ENCODE measurements at places on chromosomes 16 and 17.

- DNase-seq = peak; percentile 13
Observed at GRCh38 chr16:66487580-66488275, 60.6 kb downstream of the BEAN1 start.

- DNase-seq = no peak
Observed at GRCh38 chr17:28746611-28747050, 2.8 kb downstream of the TRAF4 start.

DNA sequence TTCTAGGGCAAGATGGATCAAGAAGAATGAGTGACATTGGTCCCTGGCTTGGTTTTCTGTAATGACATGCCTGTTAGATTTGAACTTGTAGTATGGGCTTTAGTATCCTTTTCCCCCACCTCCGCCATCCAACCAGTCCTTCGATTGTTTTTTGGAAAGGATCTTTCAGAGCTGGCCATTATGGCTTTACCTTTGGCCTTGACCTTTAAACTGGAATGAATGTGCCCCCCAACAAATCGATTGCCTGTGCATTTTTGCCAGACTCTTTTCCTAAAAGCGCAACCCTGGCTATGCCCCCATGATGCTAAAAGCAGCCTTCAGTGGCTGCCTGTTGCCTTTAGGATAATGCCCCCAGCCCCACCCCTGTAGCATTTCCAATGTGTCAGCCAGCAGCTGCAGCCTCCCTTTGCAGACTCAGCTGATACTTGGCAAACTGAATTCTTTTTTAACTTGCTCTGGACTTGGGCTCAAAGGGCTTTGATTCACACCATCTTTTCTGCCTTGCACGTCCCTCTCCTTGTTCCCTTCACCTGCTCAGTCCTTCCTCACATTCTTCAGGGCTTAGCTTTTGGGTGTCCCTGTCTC lies 4.0 kb downstream of the GPRC5C start:
- no peak for DNase-seq

- DNase-seq = peak; percentile 63
Observed at GRCh38 chr16:471353-472198, 46.1 kb downstream of the RAB11FIP3 start.

DNA sequence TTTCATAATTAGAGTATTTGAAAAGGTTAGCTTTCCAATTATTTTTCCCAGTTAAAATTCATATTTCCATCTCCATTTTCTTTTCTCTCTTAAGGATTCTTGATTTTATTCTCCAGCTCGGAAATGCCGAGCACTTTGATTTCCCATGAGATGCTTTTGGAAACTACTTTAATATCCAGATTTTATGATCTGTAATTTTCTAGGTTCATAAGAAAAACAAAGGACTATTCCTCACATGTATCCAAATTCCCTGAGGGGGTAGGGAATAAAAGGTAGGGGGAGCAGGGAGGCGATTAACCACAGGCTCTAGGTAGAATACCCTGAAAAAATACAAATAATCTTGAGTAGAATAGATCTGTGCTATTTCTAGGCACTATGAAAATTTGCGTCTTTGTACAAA lies 938 bp downstream of the RNF43 start:
- DNase-seq = no peak

GRCh38 chr16:12289175-12290063 lies 312.9 kb downstream of the SNX29 start:
- DNase-seq = no peak

- DNase-seq = no peak
Observed at GRCh38 chr16:67547423-67548264, 14.7 kb upstream of the CTCF start.

GRCh38 chr16:78246559-78246958 lies 147.1 kb downstream of the WWOX start:
- no peak for DNase-seq

DNA sequence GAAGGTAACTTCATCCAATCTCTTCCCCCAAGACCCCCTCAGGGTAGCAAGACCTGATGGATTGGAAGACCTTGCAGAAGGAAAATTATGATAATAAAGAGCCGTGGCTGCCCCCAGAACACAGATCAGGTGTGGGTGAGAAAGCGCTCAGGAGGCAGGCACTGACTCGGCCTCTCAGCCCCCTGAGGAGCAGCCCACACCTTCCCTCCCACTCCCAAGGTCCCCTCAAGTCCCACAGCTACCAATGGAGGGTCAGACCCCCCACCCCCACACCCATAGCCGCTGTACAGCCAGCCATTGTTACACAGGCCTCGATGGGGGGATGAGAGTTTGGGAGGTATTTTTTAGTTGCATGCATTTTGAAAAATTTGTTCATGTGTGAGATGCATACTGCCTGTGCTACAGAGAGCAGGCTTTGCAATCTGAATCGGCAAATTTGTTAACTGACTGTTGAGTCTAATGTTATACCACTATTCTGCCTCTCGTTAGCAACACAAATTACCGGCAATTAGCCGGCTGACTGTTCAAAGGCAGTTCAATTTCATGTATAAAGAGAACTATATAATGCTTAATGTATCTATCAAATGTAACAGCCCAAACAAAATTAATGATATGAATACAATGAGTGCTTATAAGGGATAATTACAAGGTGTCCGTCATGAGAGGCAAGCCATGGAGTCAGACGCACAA lies 211.7 kb downstream of the C16orf78 start:
- DNase-seq = no peak

DNA sequence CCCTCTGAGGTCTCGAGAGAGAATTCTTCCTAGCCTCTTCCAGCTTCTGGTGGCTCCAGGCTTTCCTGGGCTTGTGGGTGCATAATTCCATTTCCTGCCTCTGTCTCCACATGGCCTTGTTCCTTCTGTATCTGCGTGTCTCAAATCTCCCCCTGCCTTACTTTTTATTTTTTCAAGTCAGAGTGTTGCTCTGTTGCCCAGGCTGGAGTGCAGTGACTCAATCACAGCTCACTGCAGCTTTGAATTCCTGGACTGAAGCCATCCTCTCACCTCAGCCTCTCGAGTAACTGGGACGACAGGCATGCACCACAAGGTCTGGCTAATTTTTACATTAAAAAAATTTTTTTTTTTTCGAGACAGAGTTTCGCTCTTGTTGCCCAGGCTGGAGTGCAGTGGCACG lies 120.6 kb downstream of the SHISA9 start:
- peak; percentile 1 for DNase-seq

GRCh38 chr17:74280093-74280513 lies 6.1 kb downstream of the DNAI2 start:
- no peak for DNase-seq

DNA sequence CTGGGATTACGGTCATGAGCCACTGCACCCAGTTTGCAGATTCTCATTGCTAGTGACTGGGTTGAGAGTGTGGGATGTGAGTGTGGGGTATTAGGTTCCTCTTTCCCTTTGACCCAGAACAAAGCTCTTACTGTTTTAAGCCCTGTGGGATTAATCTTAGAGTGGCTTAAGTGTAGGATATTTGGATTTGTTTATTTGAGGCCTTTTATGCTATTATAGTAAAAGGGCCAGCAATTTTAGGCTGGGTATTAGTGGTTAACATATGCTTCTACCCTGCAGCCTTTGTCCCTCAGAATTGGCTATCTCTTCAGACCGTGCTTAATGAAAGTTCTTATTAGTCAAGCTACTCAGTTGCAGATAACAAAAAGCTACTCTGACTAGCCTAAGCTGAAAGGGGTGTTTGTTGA lies 3.2 kb downstream of the SGF29 start:
- no peak for DNase-seq

DNA sequence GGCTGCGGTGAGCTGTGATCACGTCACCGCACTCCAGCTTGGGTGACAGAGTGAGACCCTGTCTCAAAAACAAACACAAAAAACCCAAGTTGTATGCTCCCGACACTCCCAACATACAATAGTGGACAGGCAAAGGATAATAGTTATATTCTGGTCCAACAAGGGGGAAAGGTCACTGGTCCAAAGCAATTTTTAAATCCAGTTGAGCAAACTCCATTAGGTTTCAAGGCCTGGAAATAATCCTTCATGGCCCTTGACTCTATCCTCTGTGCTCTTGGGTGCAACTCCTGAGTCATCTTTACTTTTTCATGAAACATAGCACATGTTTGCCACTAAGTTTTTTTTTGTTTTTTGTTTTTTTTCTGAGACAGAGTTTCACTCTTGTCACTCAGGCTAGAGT lies 50.3 kb upstream of the PHOSPHO1 start:
- DNase-seq = no peak

DNA sequence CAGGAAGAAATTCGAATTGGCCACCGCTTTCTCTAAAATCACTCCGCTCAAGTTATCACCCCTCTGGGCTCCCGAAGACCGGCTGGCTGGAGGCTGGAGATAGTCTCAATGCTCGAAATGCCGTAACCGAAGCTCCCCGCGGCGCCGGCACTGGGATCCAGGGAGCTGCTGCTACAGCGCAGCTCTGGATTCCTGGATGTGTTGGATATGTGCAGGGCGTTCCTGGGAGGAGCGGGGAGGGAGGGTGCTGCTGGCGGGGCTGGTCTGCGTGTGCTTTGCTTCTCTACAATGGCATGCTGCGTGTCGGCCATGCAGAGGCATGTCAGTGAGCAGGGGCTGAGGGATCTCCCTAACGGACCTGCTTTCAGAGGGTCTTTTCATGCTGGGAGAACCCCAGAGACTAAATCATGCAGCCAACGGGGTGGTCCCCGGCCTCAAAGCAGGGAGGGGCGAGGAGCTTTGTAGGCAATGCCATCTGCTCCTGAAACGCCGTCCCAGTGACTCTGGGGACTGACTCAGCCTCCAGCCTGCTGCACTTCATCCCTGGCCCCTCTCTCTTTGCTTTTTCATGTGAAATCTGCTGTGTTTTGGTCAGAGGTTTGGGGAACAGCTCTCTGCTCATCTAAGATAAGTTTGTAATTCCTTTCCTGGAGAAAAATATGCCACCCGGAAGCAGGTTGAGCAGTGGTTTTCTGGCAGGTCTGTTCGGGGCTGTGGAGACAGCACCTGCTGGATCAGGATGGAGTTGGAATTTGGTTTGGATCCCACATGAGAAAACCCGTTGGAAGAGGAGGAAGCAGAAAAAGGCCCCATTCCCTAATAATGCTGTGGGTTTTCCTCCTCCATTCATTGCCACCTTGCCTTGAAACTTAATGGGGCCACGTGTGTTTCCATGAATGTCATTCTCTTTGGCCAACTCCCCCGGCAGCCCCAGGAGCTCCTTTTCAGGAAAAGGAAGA lies 311.4 kb downstream of the SEC14L1 start:
- peak; percentile 79 for DNase-seq

DNA sequence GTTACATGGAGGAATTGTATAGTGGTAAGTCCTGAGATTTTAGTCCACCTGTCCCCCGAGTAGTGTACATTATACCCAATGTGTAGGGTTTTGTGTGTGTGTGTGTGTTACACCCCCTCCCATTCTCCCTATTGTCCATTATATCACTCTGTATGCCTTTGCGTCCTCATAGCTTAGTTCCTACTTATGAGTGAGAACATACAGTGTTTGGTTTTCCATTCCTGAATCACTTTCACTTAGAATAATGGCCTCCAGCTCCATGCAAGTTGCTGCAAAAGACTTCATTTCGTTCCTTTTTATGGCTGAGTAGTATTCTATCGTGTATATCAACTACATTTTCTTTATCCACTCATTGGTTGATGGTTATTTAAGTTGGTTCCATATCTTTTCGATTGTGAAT lies 635 bp upstream of the FA2H start:
- no peak for DNase-seq

DNA sequence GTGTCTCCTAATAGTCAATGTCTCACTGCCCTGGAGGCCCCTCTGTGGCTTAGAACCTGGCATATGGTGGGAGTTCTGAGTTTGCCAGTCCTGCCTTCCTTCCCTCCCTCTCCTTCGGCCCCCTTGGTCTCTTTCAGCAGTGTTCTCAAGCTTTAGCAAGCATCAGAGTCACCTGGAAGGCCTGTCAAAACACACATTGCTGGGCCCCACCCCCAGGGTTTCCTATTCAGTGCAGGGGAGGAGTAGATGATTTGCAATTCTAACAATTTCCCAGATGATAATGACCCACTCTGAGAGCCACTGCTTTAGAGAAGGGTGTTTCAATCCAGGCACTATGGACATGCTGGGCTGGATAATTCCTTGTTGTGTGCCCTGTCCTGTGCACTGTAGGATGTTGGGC lies 26.4 kb upstream of the TMEM220 start:
- DNase-seq = no peak

DNA sequence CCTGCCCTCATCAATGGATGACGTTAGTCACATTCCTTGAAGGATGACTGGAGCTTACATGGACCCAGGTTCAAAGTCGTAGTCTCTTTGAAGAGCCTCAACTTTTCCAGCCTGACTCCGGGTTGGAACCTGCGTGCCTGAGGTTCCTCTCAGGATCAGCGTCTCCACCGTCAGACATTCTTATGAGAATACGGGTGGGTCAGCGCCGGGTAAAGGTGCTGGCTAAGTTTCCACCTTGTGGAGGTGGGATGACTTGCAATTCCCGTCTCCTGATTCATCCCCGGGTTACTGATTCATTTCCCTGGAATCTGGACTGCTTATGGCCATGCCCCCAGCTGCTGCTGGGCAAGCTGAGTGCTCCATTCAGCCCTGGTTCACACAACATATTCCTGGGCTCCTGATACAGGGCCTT lies 38.9 kb upstream of the CMIP start:
- peak; percentile 93 for DNase-seq

DNA sequence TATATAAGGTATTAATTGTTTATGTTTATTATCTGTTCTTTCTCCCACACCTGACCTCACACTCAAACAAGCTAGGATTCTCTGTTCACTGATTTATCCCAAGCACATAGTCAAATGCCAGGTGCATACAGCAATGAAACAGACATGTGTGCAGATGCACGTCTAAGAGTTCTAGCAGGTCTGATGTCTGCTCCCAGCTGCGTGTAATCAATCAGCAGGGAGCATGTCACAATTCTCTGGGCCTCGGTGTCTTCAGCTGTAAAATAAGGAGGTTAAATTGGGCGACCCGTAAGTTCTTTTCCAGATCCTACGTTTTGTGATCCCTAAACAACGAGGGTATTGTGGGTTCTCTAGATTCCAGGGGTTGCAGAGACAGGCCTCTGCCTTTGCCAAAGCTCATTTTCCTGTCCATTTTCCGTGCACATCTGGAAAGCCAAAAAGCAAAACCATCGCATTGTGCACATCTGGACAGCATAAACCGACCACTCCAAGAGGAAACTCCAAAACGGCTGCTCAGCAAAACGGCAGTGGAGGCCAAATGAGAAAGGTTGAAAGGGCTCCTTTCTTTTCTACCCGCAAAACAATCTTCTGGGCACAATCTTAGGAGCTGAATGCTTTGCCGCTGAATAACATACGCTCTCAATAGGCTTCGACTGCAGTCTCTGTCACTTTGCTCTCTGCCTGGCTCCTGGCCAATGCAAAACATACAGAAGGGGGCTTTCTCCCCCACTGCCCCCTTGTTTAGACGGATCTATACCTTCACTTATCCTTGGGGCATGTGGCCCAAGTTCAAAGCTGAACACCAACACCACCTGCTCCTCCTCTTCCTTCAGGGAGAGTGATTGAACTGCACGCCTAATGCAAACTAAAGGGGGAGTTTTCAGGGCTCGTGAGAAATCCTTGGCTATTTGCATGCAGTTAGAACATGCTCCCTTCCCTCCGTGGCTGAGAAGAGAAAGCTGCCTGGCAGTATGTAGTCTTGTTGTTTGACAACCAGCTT lies 426.3 kb downstream of the SLC39A11 start:
- DNase-seq = peak; percentile 52

- no peak for DNase-seq
Observed at GRCh38 chr17:50386510-50386909, 10.8 kb downstream of the LRRC59 start.
